GM12864 (cell line): ENCODE measurements at places on chromosomes 5 and 9.

DNA sequence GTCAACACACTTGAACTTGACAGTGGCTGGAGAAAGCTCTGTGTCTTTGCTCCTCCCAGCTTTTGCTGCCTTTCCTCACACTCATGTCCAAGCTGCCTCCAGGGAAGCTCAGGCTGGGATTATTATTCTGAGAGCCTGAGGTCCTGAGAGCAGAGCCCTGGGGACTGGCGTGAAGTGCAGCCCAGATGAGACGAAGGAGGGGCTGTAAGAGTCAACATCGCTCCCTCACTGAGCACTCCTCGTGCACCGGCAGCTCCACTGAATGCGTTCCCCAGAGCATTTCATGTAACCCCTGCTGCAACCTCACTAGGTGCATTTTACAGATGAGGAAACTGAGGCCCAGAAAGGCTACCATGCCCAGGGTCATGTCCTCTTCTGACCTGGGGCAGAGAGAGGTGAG, 63.5 kb upstream of the PHYKPL start:
- DNase-seq = no peak

DNA sequence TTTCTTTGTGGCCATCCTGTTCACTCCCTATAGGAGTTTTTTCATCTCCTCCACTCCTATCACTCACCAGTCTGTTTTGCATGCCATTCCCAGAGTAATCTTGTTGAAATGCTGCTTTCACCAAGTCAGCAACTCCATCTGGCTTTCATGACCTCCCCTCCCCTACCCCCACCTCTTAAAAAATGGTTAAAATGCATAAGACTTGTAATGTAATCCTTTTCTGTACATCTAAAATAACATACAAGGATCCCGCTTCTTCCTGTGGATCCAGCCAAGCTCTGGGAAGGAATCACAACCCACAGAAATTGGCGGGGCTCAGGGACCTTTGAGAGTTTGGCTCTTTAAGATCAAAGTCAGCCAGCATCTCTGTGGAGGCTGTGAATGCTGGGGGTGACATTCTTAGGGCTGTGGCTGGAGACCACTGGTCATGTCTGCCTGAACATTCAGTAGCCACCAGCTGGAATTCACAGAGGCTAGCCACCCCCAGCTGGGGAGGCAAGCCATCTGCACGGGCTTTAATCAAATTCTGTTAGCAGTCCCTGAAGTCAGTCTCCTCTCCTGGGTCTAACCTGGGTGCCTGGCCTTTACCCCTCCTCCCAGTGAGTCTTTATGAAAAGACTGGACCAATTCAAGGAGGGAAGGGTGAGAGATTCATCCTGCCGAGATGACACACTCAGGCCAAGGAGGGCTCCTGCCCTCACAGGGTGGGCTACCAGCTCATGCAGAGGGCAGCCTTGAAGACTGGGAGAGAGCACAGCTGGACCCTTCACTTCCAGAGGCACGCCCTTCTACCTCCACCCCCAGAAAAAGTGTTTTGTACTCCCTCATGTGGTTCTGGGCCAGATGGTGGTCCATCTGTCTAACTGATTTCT, 132.9 kb downstream of the LIFR start:
- DNase-seq = no peak

DNA sequence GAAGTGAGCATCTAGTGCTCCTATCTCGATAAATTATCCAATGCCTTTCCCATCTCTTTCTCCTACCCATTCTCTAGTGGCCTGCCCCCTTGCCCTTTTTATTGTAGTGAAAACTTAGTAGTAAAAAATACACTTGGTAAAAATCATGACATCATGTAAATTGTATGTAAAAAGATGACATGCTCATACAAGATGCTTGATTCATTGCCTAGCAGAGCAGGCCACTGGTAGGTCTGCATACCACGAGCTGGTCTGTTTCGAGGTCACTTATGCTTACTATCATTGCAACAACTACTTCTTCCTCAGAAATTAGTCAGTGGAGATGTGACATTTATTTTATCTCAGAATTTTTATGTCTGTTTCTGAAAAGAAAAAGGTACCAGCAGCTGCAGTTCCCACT, 177.3 kb downstream of the C9orf152 start:
- no peak for DNase-seq

GRCh38 chr5:14143546-14143840, 351 bp downstream of the TRIO start:
- no peak for DNase-seq

DNA sequence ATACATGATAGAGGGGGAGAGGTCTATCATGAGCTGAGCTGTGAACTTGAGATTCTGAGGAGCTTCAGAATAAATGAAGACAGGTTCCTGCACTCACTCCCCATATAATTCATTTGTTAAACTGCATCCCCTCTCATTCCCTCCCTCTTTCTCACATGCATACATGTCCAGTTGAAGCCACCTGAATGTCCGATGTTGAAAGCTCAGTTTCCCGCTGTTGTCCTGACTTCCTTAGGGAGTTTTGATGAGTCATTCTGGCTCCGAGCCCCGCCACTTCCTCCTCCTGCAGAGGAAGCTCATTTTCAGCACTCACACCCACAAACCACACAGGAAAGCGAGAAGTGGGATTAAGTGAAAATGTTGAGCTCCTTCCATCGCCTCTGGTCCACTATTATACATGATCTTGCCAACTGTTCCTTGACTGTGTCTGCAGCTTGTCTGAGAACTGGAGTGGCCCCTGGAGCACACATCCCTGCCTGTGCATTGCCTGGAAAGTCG, 121.2 kb downstream of the CEMIP2 start:
- DNase-seq = peak; percentile 1

- DNase-seq = no peak
These were observed 592.1 kb downstream of the PRELID2 start for GRCh38 chr5:145243016-145243415.

DNA sequence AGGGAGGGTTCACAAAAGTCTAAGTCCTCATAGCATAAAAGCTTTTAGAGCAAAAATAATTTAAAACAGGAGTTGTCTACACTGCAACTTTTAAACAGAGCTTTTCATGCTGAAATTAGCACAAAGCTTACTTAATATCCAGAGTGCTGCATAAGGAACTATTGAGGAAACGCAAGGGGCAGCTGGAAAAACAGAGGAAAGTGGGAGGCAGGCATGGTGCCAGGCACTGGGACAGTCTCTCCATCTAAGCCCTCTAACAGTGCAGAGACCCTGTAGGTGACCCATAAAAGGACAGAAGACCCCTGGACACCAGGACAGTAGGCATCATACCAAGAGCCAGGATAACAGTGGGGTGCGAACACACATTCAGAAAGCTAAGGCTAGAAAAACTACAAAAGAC, 49.3 kb downstream of the ADAMTS12 start:
- no peak for DNase-seq

- DNase-seq = no peak
These were observed 62.2 kb downstream of the RNF38 start for GRCh38 chr9:36337865-36338264.

DNA sequence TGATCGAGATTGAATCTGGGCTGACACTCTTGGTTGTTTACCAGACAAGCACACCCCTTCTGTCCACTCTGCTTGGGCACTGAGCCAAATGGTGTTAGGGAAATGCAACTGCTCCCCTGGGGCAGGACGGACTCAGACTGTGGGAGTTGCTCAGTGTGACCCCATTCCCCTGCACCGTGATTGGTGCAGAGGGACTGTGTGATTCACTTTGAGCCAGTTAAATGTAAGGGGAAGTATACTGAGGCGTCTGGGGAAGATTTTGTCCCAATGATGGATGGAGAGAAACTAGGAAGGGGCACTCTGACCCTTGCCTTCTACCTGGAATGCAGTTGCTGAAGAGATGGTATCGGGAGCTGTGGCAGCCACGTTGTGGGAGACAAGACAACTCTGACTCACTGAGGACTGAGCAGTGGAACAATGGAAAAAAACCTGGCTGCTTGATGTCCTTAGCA, 196.0 kb upstream of the ANKRD55 start:
- no peak for DNase-seq

GRCh38 chr5:31052937-31053658, 140.4 kb upstream of the CDH6 start:
- no peak for DNase-seq

- no peak for DNase-seq
These were observed 36.7 kb upstream of the TIFAB start for GRCh38 chr5:135488727-135489465.

GRCh38 chr9:124222109-124222508, 35.6 kb upstream of the NEK6 start:
- DNase-seq = no peak

DNA sequence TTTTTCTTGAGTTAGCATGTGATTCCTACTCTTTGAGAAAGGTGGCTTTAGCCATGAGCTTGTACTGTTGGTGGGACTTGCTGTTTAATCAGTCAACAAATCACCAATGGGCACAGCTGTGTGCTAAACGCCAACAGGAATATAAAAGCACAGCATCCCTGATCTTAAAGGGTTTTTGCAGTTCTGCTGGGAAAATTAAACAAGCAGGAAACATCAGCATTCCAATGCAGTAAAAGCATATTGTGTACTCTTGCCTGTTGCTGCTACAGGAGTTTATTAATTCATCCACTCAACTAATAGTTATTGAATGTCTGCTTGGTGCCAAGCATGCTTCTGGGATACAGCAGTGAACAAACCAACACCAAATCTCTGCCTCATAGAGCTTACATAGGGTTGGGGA, 27.4 kb upstream of the F2RL1 start:
- DNase-seq = no peak

DNA sequence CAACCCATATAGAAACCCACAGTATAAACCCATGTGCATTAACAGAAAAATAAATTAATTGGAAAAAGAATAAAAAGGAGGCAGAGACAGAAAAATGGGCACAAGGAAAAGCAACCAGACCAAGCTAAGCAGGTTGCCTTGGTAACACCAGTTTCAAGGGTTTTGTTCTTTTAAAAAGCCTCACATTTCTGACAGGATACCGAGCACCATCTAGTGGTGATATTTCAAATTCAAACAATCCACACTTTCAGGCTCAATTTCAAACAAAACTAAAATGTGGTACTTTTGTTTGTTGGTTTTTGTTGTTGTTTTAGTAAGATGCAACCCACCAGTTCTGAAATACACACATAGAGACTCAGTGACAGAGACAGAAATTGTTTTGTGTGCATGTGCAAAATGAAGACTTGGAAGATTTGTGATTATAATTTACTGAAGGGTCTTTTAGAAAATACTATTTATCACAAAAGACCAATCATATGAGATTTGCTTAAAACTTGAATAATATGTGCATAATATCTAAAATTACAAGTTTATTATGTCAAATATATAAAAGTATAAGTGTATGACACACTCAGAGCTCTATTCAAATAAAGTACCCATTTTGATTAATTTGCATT, 318.2 kb downstream of the SLCO4C1 start:
- peak; percentile 21 for DNase-seq

DNA sequence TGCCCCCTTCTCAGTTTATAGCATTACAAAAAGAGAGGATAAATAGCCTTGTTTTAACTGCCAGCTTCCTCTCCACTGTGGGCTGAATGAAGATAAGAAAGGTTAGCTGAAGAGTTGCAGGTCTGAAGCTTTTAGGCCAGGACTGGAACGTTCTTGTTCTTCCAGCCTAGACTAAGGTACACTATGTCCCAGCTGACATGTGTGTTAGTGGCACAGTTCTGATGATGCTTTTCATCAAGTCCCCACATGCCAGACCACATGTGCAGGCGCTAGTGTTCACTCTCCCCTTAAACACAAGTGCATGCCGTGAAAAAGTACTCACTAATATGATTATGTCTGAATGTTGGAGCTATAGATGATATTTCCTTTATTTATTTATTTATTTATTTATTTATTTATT, 40.7 kb downstream of the STXBP1 start:
- DNase-seq = no peak

GRCh38 chr5:35922468-35922867, 16.0 kb downstream of the CAPSL start:
- no peak for DNase-seq

DNA sequence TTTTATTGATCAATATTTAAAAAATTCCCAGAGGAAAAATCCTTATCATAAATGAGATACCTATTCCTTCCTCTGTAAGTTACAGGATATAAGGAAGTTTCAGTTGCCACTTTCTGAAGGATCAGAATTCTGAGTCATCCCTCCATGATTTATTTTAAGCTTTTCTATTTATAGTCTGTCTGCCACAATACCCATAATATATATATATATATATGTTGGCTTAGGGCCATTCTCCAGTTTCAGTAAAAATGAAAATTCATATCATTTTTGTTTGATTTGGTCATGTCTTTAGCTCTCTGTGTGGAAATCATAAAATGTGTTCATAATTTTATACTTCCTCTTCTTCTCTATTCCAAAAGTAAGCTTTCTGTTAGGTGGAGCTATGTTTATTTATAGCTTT, 215.8 kb upstream of the CYLC2 start:
- no peak for DNase-seq
